Activated CD4-positive, CD25-positive, alpha-beta regulatory T cell (primary cell): ENCODE measurements at places on chromosomes 5 and 9.

GRCh38 chr5:151081431-151082281 lies 822 bp upstream of the TNIP1 start:
- no peak for DNase-seq

DNA sequence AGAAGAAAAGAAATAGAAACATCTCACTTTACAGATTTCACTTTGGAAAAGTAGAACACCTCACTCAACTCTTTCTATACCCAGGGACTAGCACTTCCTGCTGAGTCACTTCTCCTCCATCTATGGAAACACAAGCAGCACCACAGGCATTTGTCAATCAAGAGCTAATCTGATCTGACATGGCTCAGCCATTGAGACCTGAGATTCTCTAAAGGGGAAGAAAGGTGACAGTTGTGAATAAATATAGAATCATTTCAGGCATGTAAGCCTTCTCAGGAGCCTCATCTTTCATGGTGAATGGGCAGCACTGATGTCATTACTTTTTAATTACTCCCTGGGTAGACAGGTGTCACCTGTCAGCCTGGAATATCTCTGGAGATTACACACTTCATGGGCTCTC lies 559.8 kb downstream of the HINT1 start:
- no peak for DNase-seq

GRCh38 chr9:123923884-123924283 lies 6.0 kb downstream of the DENND1A start:
- no peak for DNase-seq

DNA sequence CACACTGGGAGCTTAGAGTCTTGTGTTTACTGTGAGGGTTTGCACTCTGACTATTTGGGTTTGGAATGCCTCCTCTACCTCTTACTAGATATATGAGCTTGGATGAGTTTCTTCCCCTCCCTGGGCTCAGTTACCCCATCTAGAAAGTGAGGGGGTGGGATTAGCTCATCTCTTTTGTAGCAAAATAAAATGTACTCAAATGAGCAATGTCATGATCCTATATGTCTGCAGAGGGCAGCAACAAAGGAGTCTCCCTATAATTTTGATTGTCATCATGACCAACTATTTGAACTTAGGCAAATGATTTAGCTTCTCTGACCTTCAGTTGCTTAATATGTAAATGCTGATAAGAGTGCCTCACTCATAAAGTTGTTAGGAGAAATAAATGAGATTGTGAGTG lies 109.0 kb downstream of the DPYSL3 start:
- DNase-seq = no peak

- no peak for DNase-seq
Measured at GRCh38 chr9:132077881-132078698, 1.6 kb downstream of the MED27 start.

- no peak for DNase-seq
Measured at GRCh38 chr5:142063878-142064331, 44.7 kb upstream of the NDFIP1 start.

DNA sequence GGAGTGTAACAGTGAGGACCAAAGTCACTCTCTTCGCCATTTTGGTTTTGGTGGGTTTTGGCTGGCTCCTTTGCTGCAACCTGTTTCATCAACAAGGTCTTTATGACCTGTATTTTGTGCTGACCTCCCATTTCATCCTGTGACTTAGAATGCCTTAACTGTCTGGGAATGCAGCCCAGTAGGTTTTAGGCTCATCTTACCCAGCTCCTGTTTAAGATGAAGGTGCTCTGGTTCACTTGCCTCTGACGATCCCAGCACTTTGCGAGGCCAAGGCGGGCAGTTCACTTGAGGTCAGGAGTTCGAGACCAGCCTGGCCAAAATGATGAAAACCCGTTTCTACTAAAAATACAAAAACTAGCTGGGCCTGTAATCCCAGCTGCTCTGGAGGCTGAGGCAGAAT lies 1.8 kb upstream of the CKS2 start:
- DNase-seq = no peak

DNA sequence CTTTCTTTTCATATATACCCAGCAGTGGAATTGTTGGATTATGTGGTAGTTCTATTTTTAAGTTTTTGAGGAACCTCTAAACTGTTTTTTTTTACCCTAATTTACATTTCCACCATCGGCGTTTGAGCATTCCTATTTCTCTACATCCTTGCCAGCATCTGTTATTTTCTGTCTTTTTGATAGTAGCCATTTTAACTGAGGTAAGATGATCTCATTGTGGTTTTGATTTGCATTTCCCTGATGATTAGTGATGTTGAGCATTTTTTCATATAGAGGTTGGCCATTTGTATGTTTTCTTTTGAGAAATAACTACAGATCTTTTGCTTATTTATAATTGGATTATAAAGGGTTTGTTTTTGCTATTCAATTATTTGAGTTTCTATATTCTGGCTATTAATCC lies 71.7 kb upstream of the TNC start:
- no peak for DNase-seq

- DNase-seq = no peak
Measured at GRCh38 chr9:98990181-98990870, 46.6 kb downstream of the COL15A1 start.

DNA sequence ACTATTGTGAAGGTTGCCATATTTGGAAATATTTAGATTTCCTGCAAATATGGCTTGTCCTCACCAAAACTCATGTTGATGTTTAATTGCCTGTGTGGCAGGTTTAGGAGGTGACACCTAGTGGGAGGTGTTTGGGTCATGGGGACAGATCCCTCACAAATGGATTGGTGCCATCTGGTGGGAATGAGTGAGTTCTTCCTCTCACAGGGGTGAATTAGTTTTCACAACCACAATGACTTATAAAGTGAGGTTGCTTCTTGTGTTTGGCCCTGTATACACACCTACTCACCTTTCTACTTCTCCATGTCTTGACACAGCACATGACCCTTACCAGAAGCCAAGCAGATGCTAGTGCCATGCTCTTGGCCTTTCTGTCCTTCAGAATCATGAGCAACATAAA lies 41.1 kb downstream of the ISOC1 start:
- DNase-seq = no peak

GRCh38 chr5:53201746-53202145 lies 92.2 kb upstream of the MOCS2 start:
- no peak for DNase-seq

DNA sequence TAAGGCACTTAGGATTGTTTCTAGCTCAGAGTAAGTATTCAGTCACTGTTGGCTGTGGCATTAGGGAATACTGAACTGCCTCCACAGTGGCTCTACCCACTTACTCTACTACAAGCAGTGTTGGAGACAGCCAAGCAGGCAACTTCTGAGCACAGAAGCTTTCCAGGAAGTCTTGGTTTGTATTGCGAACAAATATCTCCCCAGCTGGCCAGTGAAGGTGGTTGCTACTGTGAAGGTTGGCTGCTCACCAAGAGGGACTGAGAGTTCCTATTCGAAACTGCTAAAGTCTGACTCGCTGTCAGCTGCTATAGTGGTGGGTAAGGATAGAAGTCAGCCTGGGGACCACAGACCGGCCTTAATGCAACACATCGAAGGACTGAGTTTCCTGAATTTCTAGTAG lies 319.1 kb downstream of the KIF4B start:
- no peak for DNase-seq

DNA sequence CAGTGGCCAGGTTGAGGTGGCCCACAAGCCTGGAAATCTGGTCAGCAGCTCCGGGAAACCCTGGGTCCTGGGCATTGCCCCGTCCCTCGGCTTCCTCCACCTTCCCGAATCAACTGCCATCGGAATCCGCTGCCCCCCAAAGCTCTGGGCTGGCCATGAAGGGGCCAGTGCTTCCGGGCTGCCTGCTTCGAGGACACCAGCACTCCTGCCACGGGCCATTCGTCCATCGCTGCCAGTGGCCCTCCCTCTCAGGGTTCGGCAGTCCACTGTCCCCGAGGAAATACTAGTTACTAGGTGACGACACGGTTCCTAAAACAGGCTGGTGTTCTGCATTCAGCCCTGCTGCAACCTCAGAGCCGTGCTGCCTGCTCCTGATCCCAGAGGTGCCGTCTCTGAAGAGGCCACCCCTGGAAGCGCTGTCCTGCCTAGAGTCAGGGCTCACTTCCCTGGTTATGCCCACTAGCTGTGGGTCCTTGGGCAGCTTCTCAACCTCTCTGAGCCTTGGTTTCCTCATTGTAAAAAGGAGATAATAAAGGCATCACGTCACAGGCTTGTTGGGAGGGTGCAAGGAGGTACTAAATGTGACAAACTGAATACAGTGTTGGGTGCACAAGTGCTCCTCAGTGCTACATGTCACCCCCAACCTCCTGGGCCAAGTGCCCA lies 3.5 kb upstream of the WDR5 start:
- DNase-seq = no peak

DNA sequence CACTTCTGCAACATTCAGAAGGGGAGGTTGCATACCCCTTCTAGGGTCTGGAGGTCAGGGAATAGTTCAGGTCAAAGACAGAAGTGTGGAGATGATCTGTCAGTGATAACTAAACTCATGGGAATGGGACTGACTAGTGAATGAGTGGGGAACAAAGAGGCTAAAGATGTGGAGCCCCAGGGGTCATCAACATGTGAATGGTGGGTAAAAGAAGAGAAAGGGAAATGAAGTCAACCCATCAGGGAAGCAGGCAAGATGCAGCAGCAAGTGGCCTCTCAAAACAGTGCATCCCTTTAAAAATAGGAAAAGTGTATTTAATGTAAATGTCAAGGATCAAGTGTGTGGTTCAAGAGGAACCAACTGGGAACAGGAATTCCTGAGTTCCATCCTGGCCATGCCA lies 69.9 kb downstream of the PLPPR1 start:
- no peak for DNase-seq

GRCh38 chr5:60677850-60678664 lies 21.9 kb downstream of the DEPDC1B start:
- no peak for DNase-seq

DNA sequence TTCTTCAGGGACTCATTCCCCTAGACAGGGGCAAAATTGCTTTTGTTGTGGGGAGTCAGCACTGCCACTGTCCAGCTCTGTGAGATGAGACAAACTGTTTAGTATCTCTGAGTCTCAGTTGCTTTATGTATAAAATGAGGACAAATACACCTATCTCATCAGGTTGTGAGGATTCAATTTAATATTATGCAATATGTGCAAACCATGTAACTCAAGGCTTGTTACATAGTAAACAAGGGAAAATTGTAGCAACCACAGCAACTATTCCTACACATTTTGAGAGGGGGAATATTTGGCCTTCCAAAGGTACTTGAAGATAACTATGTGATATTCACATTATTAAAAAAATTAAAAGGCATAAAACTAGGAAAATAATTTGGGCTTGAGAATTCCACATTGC lies 411.9 kb upstream of the SLC30A5 start:
- no peak for DNase-seq

DNA sequence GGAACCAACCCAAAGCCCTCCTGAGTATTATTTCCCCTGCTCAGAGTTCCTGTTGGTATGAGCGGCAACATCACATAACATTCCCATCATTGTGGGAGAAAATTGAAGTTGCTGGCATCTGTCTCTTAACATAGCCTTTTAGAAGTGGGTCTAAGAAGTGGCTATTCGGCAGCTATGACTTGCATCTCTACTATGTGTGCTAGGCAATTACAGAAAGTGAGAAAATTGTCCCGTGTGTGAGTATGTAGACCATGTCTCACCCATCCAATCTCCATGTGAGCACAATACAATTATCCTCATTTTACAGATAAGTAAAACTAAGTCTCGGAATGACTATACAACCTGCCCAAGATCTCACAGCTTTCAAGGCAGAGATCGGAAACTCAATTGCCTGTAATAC lies 239.4 kb upstream of the ZNF462 start:
- DNase-seq = no peak

GRCh38 chr5:133827011-133827410 lies 141.4 kb downstream of the C5orf15 start:
- DNase-seq = no peak

DNA sequence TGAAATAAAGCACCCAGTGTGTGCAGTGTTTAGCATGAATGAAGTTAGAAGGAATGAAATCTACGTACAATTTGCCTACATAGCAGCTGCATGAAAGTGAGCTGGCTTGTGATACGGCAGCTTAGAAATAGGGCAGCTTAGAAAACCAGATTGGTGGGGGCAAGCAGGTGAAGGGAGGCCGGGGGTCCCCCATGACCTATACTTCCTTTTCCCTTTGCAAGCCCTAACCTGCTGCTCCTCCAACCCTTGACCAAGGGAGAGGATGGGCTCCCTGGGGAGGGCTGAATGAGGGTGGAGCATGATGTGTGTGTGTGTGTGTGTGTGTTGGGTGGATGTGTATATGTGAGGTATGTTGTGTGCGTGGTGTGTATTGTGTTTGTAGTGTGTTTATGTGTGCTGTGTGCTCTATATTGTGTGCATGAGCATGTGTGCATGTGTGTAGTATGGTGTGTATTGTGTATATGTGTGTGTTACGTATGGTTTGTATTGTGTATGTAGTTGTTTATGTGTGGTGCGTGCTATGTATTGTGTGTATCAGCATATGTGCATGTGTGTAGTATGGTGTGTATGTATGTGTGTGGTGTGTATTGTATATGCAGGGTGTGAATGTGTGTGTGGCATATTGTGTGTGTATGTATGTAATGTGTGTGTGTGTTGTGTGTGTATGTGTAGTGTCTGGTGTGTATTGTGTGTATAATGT lies 72.1 kb downstream of the TENT4A start:
- DNase-seq = no peak

- no peak for DNase-seq
Measured at GRCh38 chr5:37603072-37603471, 224.0 kb downstream of the WDR70 start.

- DNase-seq = no peak
Measured at GRCh38 chr5:155850370-155850769, 476.6 kb upstream of the SGCD start.

DNA sequence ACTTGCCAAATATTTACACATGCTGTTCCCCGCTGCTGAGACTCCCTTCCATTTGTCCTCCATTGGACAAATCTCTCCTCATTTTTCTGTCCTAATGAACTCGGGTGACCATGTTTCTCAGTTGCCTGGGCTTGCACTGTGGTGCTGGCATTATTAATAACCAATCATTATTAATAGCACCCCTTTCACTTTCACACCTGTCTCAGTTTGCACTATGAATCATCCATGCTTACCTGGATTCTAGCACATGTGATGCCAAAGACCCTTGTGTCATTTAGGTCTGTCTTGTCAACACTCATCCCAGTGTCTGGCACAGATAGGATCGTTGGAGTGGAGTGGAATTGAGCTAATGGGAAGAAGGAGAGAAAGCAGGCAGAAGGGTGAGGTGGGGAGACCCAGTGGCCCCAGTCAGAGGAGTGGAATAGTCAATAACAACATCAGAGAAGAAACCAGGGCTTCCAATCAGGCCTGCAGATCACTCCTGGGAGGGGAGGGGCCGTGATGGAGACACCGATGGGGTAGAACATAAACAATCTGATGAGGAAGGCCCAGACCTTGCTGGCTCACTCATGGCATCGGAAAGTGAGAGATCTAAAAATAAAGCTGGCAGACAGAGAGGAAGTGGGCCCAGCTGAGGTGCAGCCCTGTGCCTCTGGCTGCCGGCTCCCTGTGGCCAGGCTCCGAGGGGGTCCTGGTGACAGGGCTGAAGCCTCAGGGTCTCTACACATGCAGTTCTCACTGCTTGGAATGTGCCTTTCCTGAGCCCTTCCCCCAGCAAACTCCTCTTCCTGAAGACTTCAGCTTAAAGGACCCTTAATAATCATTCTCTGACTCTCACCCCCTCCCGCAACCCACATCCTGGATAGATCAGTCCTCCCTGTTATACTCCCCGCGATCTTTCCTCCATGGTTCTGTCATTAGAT lies 33.5 kb upstream of the CRB2 start:
- DNase-seq = peak; percentile 30
